ENCODE measurements at places on chromosomes 7 and 10.
A peak's percentile ranks its signal among the peaks of the same experiment; 100 is the strongest.

- no peak for DNase-seq
Observed at GRCh38 chr7:86130268-86130667, 513.4 kb upstream of the GRM3 start.

DNA sequence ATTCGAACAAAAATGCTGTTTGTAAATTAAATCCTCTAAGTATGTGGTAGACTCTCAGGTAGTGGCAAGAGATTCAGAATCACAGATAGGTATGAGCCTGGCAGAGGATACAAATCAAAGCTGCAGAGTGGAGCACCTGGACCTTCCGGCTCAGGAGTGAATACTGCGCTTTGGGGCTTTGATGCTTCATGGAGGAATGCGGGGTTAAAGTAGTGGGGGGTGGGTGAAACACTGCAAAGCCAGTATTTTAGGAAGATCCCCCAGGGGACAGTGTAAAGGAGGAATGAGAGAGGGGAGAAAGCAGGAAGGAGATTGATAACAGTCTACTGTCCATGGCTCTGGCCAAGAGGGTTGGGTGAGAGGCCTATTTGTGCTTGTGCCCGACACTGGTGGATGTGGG lies 43.2 kb downstream of the CREB5 start:
- DNase-seq: no peak

- peak; percentile 80 for DNase-seq
Observed at GRCh38 chr7:130941322-130942210, 207.6 kb upstream of the KLF14 start.

DNA sequence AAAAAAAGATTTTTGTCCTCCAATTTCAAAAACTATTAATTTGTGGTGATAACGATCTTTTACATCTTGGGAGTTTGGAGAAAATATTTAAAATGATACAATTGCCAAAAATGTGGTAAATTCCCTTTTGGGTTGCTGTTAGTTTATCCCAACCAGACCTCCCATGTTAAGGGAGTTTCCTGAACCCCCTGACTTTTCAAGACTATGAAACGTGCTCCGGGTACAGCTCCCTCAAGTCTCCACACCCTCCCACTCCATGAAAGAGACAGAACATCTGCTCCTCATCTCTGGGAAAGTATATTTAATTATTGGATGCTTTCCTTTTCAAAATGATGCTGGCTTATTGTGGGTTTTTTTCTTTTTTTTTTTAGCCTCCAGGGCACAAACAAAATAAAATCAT lies 534.6 kb upstream of the NRP1 start:
- DNase-seq: no peak

DNA sequence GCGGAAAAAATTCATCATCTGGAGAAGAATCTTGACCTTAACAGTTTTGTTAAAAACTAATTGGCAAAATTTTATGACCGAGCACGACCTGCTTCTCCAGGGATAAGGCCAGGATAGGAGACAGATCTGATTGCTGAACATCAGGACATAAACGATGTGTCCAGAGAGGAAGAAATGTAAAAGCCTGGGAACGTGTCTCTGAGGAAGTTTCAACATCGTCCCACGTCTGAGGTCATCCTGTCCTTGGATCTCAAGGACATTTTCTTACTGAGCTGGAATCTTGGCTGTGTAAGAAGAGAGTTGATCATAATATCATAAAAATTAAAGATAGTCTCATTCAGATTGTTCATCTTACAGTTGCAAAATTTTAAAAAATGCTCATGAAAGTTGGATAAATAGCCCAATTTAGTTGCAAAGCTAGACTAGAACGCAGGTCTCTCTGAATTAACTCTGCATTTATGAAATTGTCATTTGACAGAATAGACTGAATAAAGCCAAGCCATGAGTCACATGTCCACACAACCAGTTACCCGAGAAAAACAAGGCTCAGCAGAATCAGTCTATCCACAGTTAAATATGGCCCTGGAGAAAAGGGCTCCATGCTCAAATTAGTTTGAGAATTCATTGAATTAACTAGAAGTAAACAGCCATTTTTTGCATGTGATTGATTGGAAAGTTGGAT lies 120.0 kb upstream of the EGFR start:
- no peak for DNase-seq
